ENCODE measurements at places on chromosomes 3 and 15. TPM values are rescaled to one million over a fixed set of nuclear protein-coding genes. Genes with fewer than 3 reads are reported as not detected.

The FAM81A gene
- 1.2 TPM for total RNA-seq

The MRPS25 gene
- 16.5 TPM for total RNA-seq

The CADM2 gene
- total RNA-seq = not detected

The SPTSSB gene
- not detected for total RNA-seq

The IGSF10 gene
- 1.5 TPM for total RNA-seq

The DYNLT2B gene
- total RNA-seq = 5.5 TPM

The GREM1 gene
- total RNA-seq = 3.3 TPM

Measured in melanocyte of skin (primary cell).